ENCODE measurements at places on chromosomes 5 and 9.

DNA sequence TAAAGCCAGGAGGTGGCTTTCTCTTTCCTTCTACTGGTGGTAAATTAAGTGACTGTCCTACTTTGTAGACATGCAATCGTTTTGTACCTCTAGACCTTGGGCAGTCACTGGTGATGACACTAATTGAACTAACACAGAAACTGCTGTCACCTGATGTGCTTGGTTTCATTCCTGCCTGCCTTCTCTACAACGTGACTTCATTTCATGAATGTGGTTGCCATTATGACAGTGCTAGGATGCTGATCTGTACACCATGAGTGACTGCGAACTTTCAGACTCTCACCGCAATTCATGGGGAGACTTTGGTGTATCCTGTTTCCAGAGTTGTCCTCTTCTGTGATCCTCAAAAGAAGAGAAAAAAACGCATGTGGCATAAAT lies 47.5 kb downstream of the UBE2QL1 start:
- DNase-seq = no peak

GRCh38 chr9:20486552-20486951 lies 135.7 kb downstream of the MLLT3 start:
- no peak for DNase-seq

DNA sequence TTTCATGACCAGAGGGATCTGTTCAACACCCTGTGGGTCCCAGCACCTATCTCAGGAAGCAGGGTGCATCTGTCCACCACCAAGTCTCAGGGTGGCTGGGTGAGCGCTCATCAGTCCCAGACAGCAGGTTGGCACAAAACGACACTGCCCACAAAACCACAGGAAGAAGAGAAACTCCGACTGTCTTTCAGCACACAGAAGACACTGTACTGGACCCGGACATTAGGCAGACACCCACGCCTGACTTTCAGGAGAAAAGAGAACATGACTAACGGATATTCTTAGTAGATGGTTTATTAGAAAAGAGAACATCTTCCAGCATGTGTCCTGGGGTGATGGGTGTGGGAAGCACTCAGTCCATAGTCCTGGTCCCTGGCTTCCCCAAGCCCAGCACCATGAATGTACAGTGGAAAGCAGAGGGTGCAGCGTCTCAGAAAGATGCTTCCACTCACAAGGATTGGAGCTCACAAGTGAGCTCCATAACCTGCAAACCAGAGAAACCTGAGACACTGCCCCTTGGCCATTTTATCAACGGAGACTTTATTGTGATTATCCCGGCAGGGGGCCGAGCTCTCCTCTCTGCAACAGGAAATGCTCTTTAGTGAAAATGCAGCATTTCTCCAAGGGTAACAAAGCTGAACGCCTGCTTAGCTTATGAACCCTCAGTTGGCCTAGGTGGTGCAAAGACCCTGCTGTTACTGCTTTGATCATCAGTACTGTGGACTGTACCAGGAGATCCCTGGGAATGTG lies 35.8 kb upstream of the LCP2 start:
- DNase-seq = no peak

- no peak for DNase-seq
These were observed 390.2 kb upstream of the SGCD start for GRCh38 chr5:155936520-155937406.

GRCh38 chr5:65525726-65526125 lies 37.2 kb downstream of the CENPK start:
- no peak for DNase-seq

GRCh38 chr5:9104571-9105339 lies 441.1 kb downstream of the SEMA5A start:
- no peak for DNase-seq

DNA sequence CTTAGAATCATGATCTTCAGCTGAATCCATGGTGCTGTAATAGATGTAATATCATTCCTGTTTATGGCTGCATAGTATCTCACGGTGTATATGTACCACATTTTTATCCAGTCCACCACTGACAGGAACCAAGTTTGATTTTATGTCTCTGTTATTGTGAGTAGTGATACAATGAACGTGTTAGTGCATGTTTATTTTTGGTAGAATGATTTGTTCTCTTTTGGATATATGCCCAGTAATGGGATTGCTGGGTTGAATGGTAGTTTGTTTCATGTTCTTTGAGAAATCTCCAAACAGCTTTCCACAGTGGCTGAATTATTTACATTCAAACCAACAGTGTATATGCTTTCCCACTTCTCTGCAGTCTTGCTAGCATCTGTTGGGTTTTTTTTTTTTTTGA lies 175.1 kb upstream of the CDH10 start:
- no peak for DNase-seq

DNA sequence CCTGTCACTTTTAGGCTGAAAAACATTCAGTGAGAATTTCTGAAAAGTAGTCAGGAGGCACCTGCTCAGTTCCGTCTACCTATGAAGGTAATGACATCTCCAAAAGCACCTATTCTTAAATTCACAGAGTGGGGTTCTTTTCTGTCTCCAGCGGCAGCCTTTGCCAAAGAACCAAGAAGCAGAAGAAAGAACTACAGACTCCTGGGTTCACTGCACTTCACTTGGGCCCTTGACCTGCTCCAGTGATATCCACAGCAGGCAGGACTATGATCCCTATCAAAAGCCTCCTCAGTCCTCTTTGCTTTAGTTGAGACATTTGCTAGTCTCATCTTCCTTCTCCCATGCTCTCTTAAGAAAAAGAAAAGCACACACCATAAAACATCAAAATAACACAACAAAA lies 19.7 kb upstream of the PLPP6 start:
- no peak for DNase-seq

DNA sequence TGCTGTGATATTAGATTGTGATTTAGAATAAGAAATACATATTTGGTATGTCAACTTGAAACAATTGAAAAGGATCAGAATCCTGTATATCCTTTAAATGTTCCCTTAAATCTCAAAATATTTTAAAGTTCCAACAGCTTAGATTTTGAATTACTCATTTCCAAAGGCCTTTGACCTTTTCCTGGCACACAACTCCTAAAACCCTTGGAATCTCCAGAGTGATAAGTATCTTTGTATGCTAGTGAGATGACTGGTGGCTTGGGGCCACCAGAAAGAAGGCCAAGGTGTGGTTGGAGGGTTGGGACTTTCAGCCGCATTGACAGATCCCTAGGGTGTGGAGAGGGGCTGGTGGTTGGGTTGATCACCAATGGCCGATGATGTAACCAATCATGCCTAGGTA lies 104.7 kb downstream of the YIPF5 start:
- no peak for DNase-seq

DNA sequence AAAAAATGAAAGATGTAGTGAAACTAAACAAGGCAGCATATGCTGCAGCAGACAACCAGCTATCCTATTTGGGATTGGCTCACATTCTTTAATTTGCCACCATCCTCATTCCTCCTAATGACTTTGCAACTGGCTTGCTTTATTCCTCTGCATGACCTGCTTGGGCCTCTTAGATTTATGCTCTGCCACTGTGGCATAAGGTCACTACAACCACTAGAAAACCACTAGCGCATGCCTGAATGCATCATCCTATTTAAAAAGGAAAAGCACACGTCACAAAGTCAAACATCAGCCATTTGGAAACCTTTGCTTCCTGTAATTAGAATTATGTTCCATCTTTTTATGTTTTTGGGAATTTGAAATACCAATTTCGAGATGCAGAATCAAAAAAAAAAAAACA lies 40.8 kb upstream of the CCDC152 start:
- no peak for DNase-seq

GRCh38 chr5:2779459-2779858 lies 28.0 kb upstream of the IRX2 start:
- no peak for DNase-seq

- no peak for DNase-seq
These were observed 28.7 kb upstream of the SLCO6A1 start for GRCh38 chr5:102527547-102527946.

GRCh38 chr9:36997414-36997813 lies 36.7 kb downstream of the PAX5 start:
- DNase-seq = no peak

DNA sequence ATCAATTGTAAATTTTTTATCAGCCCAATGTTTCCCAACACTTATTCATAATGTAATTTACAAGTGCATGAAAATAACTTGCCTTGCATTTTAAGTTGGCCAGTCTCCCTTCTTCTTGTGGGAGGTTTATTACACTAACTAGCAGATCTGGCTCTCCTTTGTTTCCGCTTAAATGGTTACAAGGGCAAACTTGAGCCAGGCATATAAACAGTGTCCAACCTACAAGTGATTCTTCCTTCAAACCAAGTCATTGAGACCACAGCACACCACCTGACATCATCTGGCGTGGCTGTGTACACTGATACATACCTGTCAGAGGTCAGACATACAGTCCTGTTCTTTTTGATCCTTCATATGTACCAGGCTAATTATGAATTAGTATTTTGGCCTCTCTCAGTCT lies 80.1 kb downstream of the ALDH1A1 start:
- no peak for DNase-seq

- no peak for DNase-seq
These were observed 116.2 kb downstream of the WNK2 start for GRCh38 chr9:93300175-93300572.

Measured in anterior cingulate cortex (tissue), 58 donors.